ENCODE measurements at places on chromosomes 16 and 17.

DNA sequence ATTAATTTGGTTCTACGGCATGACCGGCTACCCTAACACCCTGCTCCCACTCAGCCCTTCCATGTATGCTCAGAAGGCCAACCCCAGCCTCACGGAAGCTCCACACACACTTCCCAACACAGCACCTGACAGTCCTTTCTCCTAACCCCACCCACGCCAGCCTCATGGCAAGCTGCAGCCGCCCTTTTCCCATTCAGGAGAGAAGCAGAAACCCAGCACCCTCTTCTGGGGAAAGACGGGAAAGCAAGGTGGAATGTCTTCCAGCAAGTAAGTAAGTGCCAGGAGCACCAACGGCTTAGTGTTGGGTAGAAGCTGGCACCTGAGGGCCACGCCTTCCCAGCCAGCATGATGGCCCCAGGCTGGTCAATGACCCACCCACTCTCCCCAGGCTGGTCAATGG lies 32.1 kb downstream of the ABR start:
- peak; percentile 43 for DNase-seq
- no peak overlapping the region for H3K27ac ChIP-seq
- H3K36me3 ChIP-seq = peaks cover 11% of the 10 kb centered on the region
- no peaks in the 10 kb centered on the region for H3K27me3 ChIP-seq

GRCh38 chr17:11023639-11024479 lies 186.0 kb upstream of the PIRT start:
- H3K4me1 ChIP-seq = no peaks in the 10 kb centered on the region
- H3K4me3 ChIP-seq = no peak overlapping the region
- H3K36me3 ChIP-seq = no peaks in the 10 kb centered on the region
- no peak for DNase-seq
- H3K27ac ChIP-seq = no peak overlapping the region

DNA sequence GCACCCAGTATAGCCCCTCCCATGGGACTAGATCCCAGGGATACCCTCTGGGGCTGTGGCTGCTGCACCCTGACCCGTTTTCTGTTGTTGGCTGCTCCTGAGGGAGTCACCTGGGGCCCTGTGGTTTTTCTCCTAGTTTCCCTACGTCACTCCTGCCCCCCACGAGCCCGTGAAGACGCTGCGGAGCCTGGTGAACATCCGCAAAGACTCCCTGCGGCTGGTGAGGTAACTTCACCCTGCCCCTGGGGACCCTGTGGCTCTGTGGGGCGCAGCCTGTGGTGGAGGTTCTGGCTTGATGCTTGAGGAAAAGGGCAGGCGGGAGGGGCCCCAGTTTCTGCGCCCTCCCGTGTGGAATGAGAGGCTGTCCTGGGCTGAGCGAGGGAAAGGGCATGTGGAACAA lies 27.2 kb downstream of the MGRN1 start:
- no peaks in the 10 kb centered on the region for H3K4me1 ChIP-seq
- H3K4me3 ChIP-seq = no peak overlapping the region
- H3K36me3 ChIP-seq = peaks cover 55% of the 10 kb centered on the region

- no peaks in the 10 kb centered on the region for H3K36me3 ChIP-seq
- no peak overlapping the region for H3K27ac ChIP-seq
- H3K27me3 ChIP-seq = no peaks in the 10 kb centered on the region
- peaks cover 33% of the 10 kb centered on the region for H3K4me1 ChIP-seq
Measured at GRCh38 chr17:10130263-10130662, 68.1 kb downstream of the GAS7 start.

GRCh38 chr17:64003526-64004121 lies 5.5 kb downstream of the PRR29 start:
- H3K27ac ChIP-seq = no peak overlapping the region
- peaks cover 20% of the 10 kb centered on the region for H3K27me3 ChIP-seq
- H3K4me3 ChIP-seq = no peak overlapping the region
- no peaks in the 10 kb centered on the region for H3K4me1 ChIP-seq

GRCh38 chr16:12405089-12405488 lies 398.6 kb downstream of the CPPED1 start:
- H3K4me1 ChIP-seq = peaks cover 2% of the 10 kb centered on the region
- DNase-seq = no peak
- H3K4me3 ChIP-seq = no peak overlapping the region
- peaks cover 7% of the 10 kb centered on the region for H3K36me3 ChIP-seq
- H3K27ac ChIP-seq = no peak overlapping the region

DNA sequence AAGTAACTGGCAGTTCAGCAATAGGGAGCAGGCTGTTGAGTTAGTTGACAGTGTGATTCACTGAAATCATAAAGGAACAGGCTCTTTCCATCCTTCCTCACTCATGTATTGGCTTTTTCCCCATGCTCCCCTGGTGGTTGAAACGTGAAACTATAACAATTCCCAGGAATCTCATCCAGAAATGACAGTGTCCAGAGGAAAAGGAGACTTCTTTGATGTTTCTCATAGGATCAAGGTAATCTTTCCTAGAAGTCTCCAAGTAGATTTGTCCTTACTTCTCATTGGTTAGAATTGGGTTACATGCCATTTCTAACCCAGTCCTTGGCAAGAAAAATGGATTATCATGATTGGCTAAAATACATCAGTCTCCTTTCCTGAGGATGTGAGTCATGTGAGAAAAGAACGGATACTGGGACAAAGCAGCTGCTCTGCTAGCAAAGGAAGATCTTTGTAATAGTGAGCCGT lies 14.4 kb downstream of the TTC19 start:
- DNase-seq = peak; percentile 91
- H3K4me3 ChIP-seq = no peak overlapping the region
- no peaks in the 10 kb centered on the region for H3K27me3 ChIP-seq
- no peak overlapping the region for H3K27ac ChIP-seq
- peaks cover 9% of the 10 kb centered on the region for H3K36me3 ChIP-seq

GRCh38 chr17:48907713-48908046 lies 527 bp upstream of the UBE2Z start:
- peak overlapping the region; percentile 83 for H3K27ac ChIP-seq
- H3K36me3 ChIP-seq = peaks cover 13% of the 10 kb centered on the region
- H3K4me3 ChIP-seq = peak overlapping the region; percentile 68
- peak; percentile 64 for DNase-seq
- H3K27me3 ChIP-seq = no peaks in the 10 kb centered on the region
- peaks cover 13% of the 10 kb centered on the region for H3K4me1 ChIP-seq

DNA sequence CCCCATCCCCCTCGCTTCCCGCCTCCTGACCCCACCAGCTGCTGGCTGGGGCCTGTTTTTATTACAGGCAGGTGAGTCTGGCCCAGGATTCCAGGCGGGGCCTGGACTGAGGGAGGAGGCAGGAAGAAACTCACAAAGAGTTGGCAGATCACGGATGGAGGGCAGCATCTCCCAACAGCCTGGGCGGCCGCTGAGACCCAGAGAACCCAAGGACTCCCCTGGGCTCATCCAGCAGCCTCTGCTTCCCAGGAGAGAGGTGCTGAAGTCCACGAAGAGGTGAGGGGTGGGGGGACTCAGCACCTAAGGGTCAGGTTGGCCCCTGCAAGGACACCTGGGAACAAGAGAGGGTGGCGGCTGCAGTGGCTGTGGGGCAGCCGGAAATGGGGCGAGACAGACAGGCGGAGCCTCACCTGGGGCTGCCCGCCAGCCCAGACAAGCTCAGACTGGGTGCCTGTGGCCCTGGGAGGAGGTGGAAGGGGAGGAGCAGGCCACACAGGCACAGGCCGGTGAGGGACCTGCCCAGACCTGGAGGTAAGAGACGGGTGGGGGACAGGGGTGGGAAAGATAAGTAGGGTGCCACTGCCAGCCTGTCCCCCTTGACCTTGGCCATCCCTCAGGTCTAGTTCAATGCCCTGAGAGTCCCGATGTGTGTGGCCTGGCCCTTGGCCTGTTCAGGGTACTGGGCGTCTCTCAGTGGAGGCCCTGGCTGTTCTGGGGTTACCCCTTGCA lies 8.7 kb upstream of the ADGRG1 start:
- peaks cover 19% of the 10 kb centered on the region for H3K4me1 ChIP-seq
- no peaks in the 10 kb centered on the region for H3K27me3 ChIP-seq
- no peak overlapping the region for H3K4me3 ChIP-seq
- no peaks in the 10 kb centered on the region for H3K36me3 ChIP-seq
- DNase-seq = no peak

- no peak for DNase-seq
- peak overlapping the region; percentile 32 for H3K27ac ChIP-seq
- H3K4me3 ChIP-seq = no peak overlapping the region
- H3K4me1 ChIP-seq = peaks cover 28% of the 10 kb centered on the region
- no peaks in the 10 kb centered on the region for H3K27me3 ChIP-seq
- no peaks in the 10 kb centered on the region for H3K36me3 ChIP-seq
Measured at GRCh38 chr17:80725517-80725916, 180.9 kb downstream of the RPTOR start.

DNA sequence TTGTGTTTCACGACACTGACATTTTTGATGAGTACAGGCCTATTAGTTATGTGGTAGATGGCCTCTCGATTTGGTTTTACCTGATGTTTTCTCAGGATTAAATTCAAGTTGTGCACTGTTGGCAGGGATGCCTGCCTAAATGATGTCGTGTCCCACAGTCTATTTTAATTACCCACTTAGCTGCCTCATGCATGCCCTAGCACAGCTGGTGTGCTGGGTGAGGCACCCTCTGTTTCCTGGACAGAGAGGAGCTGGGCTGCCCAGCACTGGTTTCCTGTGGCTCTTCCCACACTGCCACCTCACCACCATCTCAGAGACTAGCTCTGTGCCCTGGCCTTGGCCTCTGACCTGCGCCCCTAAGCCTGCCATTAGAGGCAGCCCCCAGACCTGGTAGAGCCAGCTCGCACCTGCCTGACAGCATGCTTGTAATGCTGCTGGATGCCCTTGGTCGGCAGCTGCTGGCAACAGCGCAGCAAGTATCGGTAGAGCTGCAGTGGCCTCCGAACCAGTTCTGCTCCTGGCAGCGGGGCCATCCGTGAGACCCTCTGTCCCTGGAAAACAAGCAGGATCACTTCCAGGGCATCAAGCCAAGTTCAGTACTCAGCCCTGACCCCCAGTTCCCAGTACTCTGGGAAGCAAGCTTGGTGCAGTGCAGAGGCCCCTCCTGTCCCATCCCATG lies 10.9 kb downstream of the LYRM9 start:
- H3K4me1 ChIP-seq = no peaks in the 10 kb centered on the region
- H3K4me3 ChIP-seq = no peak overlapping the region
- no peaks in the 10 kb centered on the region for H3K36me3 ChIP-seq
- DNase-seq = no peak
- no peak overlapping the region for H3K27ac ChIP-seq

DNA sequence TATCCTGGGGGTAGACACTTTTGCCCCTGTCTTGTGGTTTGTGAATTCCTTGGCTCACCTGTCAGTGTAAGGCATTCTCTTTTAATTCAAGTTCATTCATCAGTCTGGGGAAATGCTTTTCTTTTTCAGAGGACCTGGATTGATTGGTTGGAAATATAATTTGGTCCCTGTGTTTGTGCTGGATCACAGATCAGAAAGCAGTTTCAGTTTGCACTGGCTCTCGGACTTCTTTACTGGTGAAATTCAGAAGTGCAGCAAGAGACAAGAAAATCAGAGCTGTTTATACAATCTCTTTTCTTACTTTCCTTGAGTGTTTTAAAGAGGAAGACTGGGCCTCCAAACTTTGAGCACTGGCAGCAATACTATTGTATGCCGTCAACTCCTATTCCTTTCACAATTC lies 161.8 kb upstream of the KCNJ16 start:
- H3K36me3 ChIP-seq = no peaks in the 10 kb centered on the region
- DNase-seq = peak; percentile 28
- no peaks in the 10 kb centered on the region for H3K27me3 ChIP-seq
- peak overlapping the region; percentile 22 for H3K4me3 ChIP-seq
- 0 out of 2 replicates have a peak overlapping the region, but pooled peaks have one; percentile 49 for H3K27ac ChIP-seq
- peaks cover 2% of the 10 kb centered on the region for H3K4me1 ChIP-seq

DNA sequence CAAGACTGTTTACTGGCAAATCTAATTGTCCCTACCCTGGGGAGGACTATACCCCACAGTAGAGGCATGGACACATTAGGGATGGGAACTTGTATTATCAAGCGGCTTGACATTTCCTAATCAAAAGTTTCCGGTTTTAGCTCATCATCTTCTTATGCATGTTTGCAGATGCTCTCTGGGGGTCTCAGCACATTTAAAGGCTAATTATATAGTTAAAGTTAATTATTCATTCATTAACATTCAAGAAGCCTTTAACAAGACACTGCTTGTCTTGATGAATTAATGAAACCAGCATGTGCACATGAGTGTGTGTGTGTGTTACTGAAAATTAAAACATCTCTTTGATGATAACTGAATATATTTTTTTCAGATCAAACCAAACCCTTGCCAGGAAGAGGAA lies 377.1 kb downstream of the GRIN2A start:
- H3K27me3 ChIP-seq = no peaks in the 10 kb centered on the region
- H3K36me3 ChIP-seq = no peaks in the 10 kb centered on the region
- no peak overlapping the region for H3K4me3 ChIP-seq
- H3K4me1 ChIP-seq = no peaks in the 10 kb centered on the region
- no peak overlapping the region for H3K27ac ChIP-seq

DNA sequence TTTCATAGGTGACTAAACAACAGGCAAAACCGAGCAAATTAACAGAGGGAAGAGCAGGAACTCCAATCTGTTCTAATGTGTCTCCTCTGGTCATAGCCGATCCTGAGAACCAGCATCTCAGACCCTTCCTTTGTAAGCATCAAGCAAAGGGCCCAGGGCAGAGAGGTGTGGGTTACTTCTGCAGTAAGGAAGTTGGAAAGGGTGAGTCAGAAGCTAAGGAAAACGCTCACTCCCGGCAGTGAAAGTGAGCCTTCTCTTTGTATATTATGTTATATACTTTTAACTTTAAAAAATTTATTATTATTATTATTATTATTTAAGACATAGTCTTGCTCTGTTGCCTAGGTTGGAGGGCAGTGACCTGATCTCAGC lies 77.7 kb downstream of the MRM3 start:
- H3K4me3 ChIP-seq = no peak overlapping the region
- H3K27me3 ChIP-seq = no peaks in the 10 kb centered on the region
- peaks cover 15% of the 10 kb centered on the region for H3K36me3 ChIP-seq

DNA sequence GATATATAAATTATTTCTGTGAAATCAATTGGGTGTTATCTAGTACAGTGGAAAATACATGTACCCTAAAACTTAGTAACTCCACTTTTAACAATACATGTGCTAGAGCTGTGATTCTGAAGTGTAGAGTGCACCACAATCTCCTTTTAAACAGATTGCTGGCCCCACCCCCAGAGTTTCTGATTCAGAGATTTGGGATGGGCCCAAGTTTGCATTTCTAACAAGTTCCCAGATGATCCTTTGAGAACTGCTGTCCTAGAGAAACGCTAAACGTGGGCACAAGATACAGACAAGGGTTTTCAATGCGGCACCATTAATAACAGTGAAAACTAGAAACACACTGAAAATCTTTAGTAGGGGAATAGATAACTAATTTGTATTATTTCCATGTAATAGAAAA lies 49.2 kb downstream of the NXPH3 start:
- H3K4me3 ChIP-seq = no peak overlapping the region
- peaks cover 4% of the 10 kb centered on the region for H3K4me1 ChIP-seq
- peaks cover 7% of the 10 kb centered on the region for H3K36me3 ChIP-seq
- DNase-seq = peak; percentile 62
- H3K27ac ChIP-seq = no peak overlapping the region

DNA sequence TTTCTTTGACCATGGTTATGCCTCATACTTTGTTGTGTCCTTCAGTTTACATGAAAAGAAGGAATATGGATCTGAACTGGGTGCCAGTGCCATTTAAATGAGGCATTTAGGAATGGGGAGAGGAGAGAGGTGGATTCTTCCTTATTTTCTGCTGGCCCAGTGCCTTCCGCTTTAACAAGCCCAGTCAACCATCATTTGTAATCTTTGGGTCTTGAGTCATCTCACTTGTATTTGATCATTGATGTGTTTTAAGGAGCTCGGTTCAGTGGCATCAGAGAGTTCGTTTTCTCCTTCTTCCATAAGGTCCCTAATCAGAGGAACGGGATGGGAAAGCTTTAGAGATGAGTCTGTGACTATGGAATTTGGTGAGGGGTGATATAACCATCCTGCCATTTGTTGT lies 334.9 kb downstream of the WWOX start:
- no peak overlapping the region for H3K27ac ChIP-seq
- no peak for DNase-seq
- no peaks in the 10 kb centered on the region for H3K27me3 ChIP-seq
- no peaks in the 10 kb centered on the region for H3K4me1 ChIP-seq
- H3K4me3 ChIP-seq = no peak overlapping the region
